ENCODE measurements at places on chromosomes 12 and 14. TPM values are rescaled to one million over a fixed set of nuclear protein-coding genes. Genes with fewer than 3 reads are reported as not detected.

- no peak for DNase-seq
Measured at GRCh38 chr14:61444215-61444768, 122.9 kb downstream of the PRKCH start.

- peak; percentile 82 for DNase-seq
Measured at GRCh38 chr14:21056520-21057163, 980 bp upstream of the RNASE8 start.

DNA sequence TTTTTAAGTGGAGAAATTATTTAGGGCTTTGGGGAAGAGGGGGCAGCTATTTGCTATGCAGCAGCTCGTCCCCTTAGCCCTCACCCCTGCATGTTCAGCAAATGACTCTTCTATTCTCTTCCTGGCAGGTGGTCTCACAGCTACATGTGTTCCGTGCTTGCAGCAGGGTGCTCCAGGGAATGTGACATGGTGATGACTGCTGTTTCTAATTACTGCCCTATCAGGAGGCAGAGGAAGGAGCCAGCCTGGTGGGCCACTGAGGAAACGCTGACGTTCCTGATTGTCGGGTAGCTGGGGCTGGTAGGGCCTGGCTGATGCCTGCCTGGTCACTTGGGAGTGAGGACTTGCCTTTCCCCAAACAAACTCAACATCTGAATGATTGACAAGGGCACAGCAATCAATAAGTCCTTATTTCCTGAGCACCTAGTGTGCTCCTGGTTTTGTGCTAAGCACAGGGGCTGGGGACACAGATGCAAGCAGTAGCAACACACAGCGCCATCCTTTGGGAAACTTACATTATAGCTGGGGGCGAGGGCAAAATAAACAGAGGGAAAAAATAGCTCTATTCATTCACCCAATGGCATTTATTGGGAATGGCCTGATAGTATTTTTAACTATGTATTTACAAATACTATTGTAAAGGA is 377.8 kb downstream of the FUT8 start:
- no peak for DNase-seq

GRCh38 chr12:116400636-116401372 is 123.3 kb upstream of the MED13L start:
- DNase-seq = no peak

DNA sequence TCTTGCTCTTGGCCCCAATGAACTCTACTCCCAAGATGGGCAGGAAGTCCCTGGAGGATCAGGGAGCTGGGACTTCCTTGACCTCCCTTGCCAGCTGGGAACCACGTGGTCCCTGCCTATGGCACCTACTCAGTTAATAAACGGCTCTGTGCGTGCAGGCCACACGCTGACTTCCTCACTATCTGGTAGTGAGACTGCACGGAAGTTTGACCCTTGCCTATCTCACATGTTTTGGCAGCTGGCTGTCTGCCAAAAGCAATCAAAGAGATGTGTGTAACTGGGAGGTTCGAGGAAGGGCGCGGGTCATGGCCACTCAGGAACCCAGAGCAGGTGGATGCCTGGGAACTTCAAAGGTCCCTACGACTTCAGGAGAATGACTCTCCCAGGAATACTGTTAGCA is 57.9 kb downstream of the RFLNA start:
- DNase-seq = no peak

DNA sequence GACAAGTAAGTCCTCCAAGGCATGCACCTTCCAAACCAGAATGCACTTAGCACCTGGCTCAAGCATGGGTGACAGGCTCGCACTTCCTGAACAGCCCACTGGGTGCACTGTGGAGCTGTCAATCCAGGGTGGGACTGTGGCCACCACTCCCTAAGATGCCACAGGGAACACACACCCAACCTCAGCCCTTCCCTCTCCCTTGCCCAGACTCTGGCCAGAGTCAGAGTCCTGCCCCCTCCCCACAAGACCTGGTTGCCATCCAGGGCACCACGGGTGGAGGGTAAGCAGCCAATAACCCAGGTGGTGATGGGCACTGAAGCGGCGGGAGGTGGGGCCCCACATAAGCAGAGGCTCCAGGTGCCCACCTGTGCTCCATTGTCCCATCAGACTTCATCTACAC is 160.6 kb downstream of the MYRFL start:
- DNase-seq = peak; percentile 48

DNA sequence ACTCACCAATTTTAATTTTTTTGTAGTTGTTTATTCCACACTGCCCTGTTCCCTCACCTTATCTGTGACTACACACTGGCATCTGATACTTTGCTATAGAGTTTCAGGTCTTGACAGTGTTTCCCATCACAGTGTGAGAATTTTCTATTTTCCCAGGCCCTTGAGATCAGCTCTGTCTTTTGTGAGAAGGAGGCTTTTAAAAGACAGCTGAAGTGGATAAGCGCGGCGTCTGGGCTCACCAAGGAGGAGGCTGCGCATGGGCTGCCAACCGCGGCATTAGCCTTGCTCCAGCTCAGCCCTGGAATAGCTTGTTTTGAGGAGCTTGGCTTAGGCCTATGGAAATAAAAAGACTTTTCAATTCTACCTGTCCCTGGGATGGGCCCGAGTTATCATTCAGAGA is 181.3 kb downstream of the RMST start:
- DNase-seq = no peak

DNA sequence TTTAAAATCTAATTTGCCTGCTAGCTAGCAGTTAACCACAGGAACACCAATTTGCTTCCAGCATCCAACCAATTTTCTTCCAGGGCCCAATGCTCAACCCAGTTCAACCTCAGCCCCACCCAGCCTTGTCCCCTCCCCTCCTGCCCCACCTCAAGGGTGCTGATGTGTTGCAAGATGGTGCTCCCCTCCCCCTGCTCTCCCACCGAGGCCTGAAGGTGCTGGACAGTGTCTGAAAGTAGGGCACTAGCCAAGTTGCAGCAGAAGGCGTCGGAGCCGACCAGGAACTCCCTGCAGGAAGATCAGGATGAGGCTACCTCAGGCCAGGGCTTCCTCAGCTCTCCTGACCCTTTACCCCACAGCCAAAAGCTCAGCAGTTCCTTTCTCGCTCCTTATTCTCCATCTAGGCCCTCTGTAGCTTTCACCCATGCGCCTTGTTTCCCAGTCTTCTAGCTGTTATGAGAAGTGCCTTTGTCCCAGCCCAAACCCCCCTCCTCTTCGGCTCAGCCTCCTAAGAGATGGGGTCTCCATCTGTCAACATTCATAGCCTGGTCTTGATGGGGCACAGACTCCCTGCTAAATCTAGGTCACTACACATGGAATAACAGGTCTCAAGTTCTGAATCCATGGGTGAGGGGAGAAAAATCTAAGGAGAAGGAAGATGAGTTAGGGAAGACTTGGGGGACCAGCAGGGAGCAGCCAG is 3.6 kb downstream of the STAT6 start:
- DNase-seq = no peak

- no peak for DNase-seq
Measured at GRCh38 chr12:59820594-59821011, 224.8 kb downstream of the SLC16A7 start.

Gene MMP14
- total RNA-seq = 158 TPM

Gene TAS2R42
- not detected for total RNA-seq

Gene LMO3
- total RNA-seq = 1.1 TPM

Gene NPC2
- total RNA-seq = 135 TPM

Gene CLEC1B
- total RNA-seq = not detected

Gene MANSC4
- not detected for total RNA-seq
